ENCODE measurements at places on chromosomes 5 and 9. TPM values are rescaled to one million over a fixed set of nuclear protein-coding genes. Genes with fewer than 3 reads are reported as not detected.
A peak's percentile ranks its signal among the peaks of the same experiment; 100 is the strongest.

GRCh38 chr9:135075234-135076142 lies 12.0 kb upstream of the OLFM1 start:
- no peaks in the 10 kb centered on the region for H3K36me3 ChIP-seq
- H3K4me1 ChIP-seq: peaks cover 6% of the 10 kb centered on the region

DNA sequence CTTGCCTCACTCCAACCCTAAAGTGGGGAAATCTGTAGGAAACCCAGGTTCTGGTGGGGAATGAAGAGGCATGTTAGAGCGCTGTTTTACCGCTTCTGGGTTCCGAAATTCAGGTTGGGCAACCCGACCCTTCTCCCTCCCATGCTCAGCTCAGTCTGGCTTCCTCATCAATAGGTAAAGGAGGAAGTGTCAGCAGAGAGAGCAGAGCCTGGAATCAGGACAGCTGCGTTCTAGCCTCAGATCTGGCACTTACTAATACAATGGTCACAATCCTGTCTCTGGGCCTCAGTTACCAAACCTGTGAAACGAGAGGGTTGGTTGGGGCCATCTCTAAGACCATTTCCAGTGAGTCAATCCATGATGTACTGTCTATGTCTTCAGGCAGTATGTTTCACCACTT lies 16.2 kb upstream of the TNIP1 start:
- H3K27me3 ChIP-seq: no peaks in the 10 kb centered on the region
- peaks cover 11% of the 10 kb centered on the region for H3K36me3 ChIP-seq
- no peak overlapping the region for H3K4me3 ChIP-seq
- no peak for DNase-seq

- H3K4me3 ChIP-seq: peak overlapping the region; percentile 81
- H3K27me3 ChIP-seq: no peaks in the 10 kb centered on the region
- peaks cover 3% of the 10 kb centered on the region for H3K36me3 ChIP-seq
- peak overlapping the region; percentile 76 for H3K27ac ChIP-seq
- H3K4me1 ChIP-seq: peaks cover 30% of the 10 kb centered on the region
These were observed 652 bp upstream of the TMEM161B start for GRCh38 chr5:88269222-88269771.

DNA sequence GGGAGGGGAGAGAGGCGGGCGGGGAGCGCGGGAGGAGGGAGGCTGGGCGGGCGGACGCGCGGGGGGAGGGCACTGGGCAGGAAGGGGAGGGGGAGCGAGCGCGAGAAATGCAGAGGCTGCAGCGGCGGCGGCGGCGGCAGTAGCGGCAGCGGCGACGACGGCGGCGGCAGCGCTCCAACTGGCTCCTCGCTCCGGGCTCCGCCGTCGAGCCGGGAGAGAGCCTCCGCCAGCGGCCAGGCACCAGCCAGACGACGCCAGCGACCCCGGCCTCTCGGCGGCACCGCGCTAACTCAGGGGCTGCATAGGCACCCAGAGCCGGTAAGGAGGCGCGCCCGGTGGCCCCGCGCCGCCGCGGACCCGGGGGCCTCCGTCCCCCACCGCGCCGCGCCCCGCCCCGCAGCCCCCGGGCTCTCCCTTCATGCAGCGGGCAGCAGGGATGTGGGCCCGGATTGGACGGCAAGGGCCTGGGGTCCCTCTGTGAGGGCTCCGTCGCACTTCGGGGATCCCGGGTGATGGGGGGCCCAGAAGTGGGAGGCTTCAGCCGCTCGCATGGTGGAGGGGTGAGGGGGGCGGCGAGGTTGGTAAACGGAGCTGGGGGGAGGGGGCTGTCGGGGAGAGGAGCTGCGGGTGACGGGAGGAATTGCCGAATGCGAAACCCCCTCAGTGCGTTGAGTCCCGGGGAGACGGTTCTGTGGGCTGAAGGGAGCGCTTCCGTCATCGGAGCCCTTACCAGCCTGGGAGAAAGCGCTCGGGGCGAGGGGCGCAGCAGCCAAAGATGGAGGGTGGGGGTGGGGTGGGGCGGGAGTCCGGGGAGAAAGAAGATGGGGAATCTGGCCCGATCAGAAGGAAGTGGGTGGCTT lies at the start of gene BASP1:
TSS of gene BASP1 (plus strand) at position 139 of the 860 bp plus-strand sequence. CDS start 57,586 bp downstream, outside the sequence.
- DNase-seq: peak; percentile 85
- H3K27ac ChIP-seq: peak within 1 kb of the TSS; percentile 65
- peaks cover 16% of the 10 kb centered on the region for H3K27me3 ChIP-seq
- H3K4me1 ChIP-seq: peaks cover 16% of the 10 kb centered on the region
- H3K36me3 ChIP-seq: no peaks in the 10 kb centered on the region

- H3K4me1 ChIP-seq: peaks cover 11% of the 10 kb centered on the region
- DNase-seq: no peak
- H3K27me3 ChIP-seq: peaks cover 98% of the 10 kb centered on the region
- no peaks in the 10 kb centered on the region for H3K36me3 ChIP-seq
- no peak overlapping the region for H3K4me3 ChIP-seq
- H3K27ac ChIP-seq: no peak overlapping the region
These were observed 30.3 kb downstream of the FOXD1 start for GRCh38 chr5:73418244-73418691.

GRCh38 chr9:80763536-80763935 lies 925.8 kb downstream of the TLE1 start:
- DNase-seq: no peak
- H3K27me3 ChIP-seq: no peaks in the 10 kb centered on the region
- H3K27ac ChIP-seq: no peak overlapping the region

DNA sequence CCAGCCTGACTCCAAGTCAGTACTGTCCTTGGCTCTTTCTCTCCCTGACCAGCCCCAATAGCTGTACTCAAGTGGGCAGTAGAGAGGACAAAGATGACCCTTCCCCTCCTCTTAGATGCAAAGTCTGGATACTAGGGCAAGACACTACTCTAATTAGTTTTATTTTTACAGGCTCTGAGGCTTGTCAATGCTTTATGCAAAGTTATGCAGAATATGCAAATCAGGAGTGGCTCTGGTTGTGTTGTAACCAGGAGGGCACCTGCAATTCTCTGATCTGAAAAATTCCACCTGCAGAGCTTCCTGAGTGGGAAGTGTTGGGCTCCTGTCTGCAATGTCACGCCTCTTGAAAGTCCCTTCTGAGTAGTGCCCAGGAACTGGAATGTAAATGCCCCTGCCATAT lies 201.5 kb downstream of the RGS3 start:
- no peaks in the 10 kb centered on the region for H3K4me1 ChIP-seq
- no peaks in the 10 kb centered on the region for H3K27me3 ChIP-seq
- H3K36me3 ChIP-seq: no peaks in the 10 kb centered on the region
- no peak overlapping the region for H3K4me3 ChIP-seq
- H3K27ac ChIP-seq: no peak overlapping the region

DNA sequence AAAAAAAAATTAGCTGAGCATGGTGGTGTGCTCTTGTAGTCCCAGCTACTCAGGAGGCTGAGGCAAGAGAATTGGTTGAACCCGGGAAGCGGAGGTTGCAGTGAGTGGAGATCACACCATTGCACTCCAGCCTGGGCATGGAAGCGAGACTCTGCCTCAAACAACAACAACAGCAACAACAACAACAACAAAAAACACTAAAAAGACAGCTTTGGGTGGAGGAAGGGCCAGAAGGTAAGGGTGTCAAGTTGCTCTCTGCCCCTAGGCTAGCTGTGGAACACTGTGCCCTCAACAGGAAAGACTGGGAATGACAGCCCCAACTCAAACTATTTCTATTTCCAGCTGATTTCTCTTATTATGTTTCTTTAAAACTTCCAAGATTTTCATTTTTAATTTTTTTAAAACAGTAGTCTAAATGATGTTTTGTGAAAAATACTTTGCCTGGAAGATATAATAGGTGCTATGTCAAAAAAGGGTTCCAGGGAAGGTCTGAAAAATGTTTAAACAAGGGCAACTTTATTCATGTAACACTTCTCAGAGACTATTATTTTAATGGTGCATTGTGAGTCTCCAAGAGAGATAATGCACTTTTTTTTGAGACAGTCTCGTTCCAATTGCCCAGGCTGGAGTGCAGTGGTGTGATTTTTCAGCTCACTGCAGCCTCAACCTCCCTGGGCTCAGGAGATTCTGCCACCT lies 29.9 kb downstream of the CLINT1 start:
- no peak overlapping the region for H3K27ac ChIP-seq
- H3K4me1 ChIP-seq: peaks cover 35% of the 10 kb centered on the region
- no peaks in the 10 kb centered on the region for H3K36me3 ChIP-seq
- DNase-seq: no peak

The SOHLH1 gene
- total RNA-seq: not detected

The SPAAR gene
- total RNA-seq: 11.9 TPM
